ENCODE measurements at places on chromosomes 5 and 9. TPM values are rescaled to one million over a fixed set of nuclear protein-coding genes. Genes with fewer than 3 reads are reported as not detected.

The PCDHB5 gene
- total RNA-seq = 0.56 TPM

The CCDC192 gene
- not detected for total RNA-seq

The SEC16A gene
- 17.7 TPM for total RNA-seq

The CRHBP gene
- under 0.01 TPM for total RNA-seq

The ITGA1 gene
- 6.6 TPM for total RNA-seq

The UGT3A1 gene
- not detected for total RNA-seq

The RASGEF1C gene
- total RNA-seq = not detected

The TGFBI gene
- 96.9 TPM for total RNA-seq

The ARID3C gene
- total RNA-seq = 0.09 TPM

The NR5A1 gene
- not detected for total RNA-seq

The TNFAIP8 gene
- total RNA-seq = 12.2 TPM

The ERAP2 gene
- 7.6 TPM for total RNA-seq

The OR1Q1 gene
- total RNA-seq = not detected

The AJM1 gene
- total RNA-seq = 0.45 TPM

The DDX4 gene
- not detected for total RNA-seq

The CDKN2A gene
- total RNA-seq = 14.0 TPM

The NTRK2 gene
- 0.09 TPM for total RNA-seq

The GRPEL2 gene
- 29.4 TPM for total RNA-seq

The RAB3C gene
- total RNA-seq = not detected

The BTNL3 gene
- total RNA-seq = not detected

The PTGES gene
- total RNA-seq = 0.09 TPM

The ABLIM3 gene
- total RNA-seq = 31.1 TPM

The PCDHA12 gene
- total RNA-seq = 0.19 TPM

The HRCT1 gene
- total RNA-seq = 0.56 TPM

The SHB gene
- total RNA-seq = 28.9 TPM

The NDUFB6 gene
- 75.8 TPM for total RNA-seq

The PRR16 gene
- 1.6 TPM for total RNA-seq

The SPINK7 gene
- total RNA-seq = not detected

The SPEF2 gene
- total RNA-seq = 1.1 TPM

The NUTM2F gene
- not detected for total RNA-seq

The KIF27 gene
- 3.0 TPM for total RNA-seq

The ANGPTL2 gene
- 15.3 TPM for total RNA-seq

The CNOT6 gene
- 15.8 TPM for total RNA-seq

The FOXE1 gene
- total RNA-seq = not detected

The IFNB1 gene
- total RNA-seq = not detected

The GALT gene
- 17.2 TPM for total RNA-seq

The CD180 gene
- total RNA-seq = not detected

The CATSPER3 gene
- total RNA-seq = 0.19 TPM

The SURF1 gene
- 19.9 TPM for total RNA-seq

The LCN12 gene
- total RNA-seq = not detected

The TIMD4 gene
- total RNA-seq = not detected

The IL5 gene
- not detected for total RNA-seq

The PALM2AKAP2 gene
- total RNA-seq = 0.09 TPM
